Activated CD4-positive, alpha-beta T cell treated with anti-CD3 and anti-CD28 coated beads, Interleukin-10, Interleukin-2, amounts not matched to agents 100 ng/mL and 50 ng/mL, durations not matched to agents 16 hours and 8 hours (primary cell): ENCODE measurements at places on chromosomes 12 and 14.
A peak's percentile ranks its signal among the peaks of the same experiment; 100 is the strongest.

DNA sequence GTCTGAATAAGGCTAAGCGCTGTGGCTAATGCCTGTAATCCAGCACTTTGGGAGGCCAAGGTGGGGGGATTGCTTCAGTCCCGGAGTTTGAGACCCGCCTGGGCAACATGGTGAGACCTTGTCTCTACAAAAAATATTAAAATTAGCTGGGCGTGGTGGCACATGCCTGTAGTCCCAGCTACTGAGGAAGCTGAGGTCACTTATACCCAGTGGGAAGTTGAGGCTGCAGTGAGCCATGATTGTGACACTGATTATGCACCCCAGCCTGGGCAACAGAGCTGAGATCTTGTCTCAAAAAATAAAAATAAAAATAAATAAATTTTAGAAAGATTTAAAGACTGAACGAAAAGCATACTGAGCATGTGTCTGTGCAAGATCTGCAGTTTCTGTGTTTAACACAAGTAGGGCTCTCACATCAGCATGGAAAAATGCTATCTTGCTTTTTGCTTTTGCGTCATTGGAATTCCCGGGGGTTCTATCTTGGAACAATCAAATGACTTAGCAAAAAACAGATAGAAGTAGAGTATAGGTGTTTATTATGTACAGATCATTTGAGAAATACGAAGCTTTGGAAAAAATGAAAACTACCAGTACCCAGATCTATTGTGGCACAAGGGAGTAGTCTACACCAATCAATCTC lies 161.9 kb downstream of the CAPZA3 start:
- DNase-seq, result no peak

DNA sequence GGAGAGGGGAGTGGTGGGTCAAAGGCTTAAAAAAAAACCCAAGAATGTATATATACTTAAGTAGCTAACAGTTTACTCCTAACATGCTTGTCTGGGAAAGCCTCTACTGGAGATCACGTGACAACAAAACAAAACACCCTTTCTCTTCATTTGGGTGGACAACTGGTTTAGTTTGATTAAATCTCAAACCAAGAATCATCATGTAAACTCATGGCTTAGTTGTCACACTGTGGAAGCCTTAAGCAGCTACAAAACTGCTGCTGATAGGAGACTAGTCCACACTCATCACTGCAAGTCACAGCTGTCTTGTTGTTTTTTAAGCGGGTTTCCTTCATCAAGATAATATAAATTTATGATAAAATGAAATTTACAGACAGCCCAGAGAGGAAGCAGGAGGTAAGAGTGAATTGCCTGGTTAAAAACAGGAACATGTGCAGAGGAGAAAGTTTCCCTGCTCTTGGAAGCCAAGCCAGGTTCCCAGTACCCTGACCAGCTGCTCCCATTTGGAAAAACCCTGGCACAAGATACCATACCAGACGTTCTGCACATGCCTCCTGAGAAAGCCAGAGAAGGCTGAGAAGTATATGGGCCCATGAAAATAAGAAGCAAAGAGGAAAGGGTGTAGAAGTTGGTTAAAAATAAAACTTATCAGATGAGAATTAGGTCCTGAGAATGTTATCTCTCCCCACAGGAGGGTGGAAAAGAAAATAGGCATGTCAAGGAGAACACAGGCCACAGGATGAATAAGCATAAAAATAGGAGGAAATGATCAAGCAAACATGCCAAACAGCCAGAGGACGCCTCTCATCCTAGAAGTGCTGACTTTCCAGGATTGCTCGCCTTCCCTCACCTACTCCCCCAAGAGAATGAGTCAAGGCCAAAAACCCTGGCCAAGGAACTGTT lies 34.0 kb downstream of the EGLN3 start:
- no peak for DNase-seq

GRCh38 chr12:67222302-67222701 lies 46.9 kb upstream of the CAND1 start:
- DNase-seq, result no peak

DNA sequence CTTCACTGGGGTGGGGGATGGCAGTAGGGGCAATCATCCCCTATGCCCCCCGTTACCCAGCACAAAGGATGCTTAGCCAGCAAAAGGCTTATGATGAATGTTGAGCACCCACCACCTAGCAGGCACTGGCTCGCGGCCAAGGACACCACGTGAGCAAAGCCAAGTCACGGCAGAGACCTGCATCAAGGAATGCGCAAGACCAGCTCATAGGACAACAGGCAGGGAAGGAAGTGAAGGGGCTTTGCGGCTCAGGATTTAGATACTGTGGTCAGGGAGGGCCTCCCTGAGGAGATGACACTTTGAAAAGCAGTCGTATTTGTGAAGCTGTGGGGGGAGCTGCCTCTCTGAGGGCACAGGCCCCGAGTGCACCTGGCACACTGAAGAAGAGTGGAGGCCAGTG lies 32.8 kb downstream of the SH2B3 start:
- DNase-seq, result no peak

- DNase-seq, result no peak
Measured at GRCh38 chr12:122352394-122352793, 70.1 kb downstream of the CLIP1 start.

GRCh38 chr12:71972441-71973074 lies 33.9 kb downstream of the TPH2 start:
- no peak for DNase-seq

DNA sequence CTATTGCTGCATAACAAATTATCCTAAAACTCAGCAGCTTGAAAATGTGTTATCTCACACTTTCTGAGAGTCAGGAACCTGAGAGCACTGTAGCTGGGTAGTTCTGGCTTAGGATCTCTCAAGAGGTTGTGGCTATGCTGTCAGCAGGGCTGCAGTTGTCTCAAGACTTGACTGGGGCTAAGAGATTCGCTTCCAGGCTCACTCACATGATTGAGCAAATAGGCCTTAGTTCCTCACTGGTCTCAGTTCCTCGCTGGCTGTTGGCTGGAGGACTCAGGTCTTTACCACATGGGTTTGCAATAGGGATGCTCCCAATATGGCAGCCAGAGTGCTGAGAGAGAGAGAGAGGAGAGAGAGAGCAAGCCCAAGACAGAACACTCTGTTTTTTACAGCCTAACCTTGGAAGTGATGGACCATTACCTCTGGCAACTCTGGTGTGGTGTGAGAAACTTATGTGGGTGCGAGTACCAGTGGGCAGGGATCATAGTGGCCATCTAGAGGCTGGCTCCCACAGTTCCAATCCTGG lies 15.9 kb upstream of the DHRS2 start:
- DNase-seq, result no peak

- no peak for DNase-seq
Measured at GRCh38 chr12:24012528-24012927, 63.1 kb upstream of the SOX5 start.

DNA sequence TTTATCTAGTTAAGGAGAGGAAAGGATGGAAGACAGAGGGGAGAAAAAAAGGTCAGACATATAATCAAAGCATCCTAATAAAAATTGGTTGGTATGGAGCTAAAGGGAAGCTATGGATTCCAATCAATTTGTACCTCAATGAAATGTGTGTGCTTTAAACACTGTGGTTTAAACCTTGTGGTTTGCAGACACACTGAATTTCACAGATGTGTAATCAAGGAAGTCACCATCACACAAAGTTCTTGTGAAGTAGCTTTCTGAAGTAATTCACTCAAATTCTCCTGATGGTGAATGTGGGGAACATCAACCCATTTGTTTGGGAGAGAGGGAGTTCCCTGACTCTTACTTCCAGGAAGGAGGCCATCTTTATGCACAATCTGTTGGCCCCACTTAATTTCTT lies 243.3 kb upstream of the KRR1 start:
- DNase-seq, result peak; percentile 57

DNA sequence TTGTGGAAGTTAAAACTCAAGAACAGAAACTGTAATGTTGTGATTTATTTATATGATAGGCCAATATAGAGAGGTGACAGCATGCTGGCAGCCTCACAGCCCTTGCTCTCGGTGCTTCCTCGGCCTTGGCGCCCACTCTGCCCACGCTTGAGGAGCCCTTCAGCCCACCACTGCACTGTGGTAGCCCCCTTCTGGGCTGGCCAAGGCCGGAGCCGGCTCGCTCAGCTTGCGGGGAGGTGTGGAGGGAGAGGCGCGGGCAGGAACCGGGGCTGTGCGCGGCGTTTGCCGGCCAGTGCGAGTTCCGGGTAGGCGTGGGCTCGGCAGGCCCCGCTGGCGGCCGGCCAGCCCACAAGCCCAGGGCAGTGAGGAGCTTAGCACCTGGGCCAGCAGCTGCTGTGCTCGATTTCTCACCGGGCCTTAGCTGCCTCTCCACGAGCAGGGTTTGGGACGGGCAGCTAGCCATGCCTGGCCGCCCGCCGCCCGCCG lies 65.8 kb upstream of the SLC8A3 start:
- DNase-seq, result peak; percentile 3
